ENCODE measurements at places on chromosomes 5 and 9.

- peak; percentile 52 for DNase-seq
These were observed 2.8 kb upstream of the WWC1 start for GRCh38 chr5:168288349-168289245.

GRCh38 chr9:106798016-106798799, 64.8 kb upstream of the ZNF462 start:
- DNase-seq = no peak

DNA sequence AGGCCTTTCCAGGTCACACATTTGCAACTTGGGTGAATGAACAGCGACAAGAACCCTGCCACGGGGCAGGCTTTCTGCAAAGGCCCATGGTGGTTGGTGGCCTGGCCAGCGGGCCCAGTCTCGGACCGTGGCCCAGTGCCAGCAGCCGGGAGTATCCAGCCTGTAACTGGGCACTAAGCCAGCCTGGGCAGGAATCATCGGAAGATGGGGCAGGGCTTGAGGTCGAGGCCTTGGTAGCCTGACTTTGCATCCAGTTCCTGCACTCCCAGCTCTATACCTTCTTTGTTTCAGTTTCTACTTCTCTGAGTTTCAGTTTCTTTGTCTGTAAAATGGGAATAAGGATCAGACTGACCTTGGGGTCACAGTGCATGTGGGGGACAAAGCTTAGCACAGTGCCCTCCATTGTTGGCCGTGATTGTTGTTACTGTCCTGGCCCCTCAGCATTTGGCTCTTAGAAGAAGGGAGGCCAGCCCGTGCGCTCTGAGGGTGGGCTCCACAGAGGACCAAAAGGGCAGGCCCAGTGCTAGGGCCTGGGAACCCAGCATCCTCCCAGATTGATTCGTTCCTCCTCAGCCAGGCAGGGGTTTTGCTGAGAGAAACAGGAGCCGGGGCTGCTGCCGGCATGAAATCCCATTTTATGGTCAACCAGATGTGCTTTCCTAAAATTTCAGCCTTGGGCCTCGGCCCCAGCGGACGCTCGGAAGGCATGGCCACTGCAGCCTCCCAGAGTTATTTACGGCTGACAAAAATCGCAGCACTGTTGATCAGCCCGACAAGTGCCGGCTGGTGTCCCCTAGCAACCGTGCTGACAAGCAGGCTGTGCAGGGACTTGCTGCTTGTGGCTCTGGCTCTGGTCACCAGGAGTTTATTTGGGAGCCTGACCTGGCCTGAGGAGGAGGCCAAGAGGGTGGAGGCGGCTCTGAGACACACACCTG, 43.6 kb downstream of the JADE2 start:
- DNase-seq = no peak

- DNase-seq = no peak
These were observed 31.3 kb upstream of the TAS2R1 start for GRCh38 chr5:9661316-9662015.

Data from chondrocyte (in vitro differentiated cells).